ENCODE measurements at places on chromosomes 12 and 14.

GRCh38 chr12:41486718-41487117 is 298.6 kb downstream of the PDZRN4 start:
- ATAC-seq = no peak

DNA sequence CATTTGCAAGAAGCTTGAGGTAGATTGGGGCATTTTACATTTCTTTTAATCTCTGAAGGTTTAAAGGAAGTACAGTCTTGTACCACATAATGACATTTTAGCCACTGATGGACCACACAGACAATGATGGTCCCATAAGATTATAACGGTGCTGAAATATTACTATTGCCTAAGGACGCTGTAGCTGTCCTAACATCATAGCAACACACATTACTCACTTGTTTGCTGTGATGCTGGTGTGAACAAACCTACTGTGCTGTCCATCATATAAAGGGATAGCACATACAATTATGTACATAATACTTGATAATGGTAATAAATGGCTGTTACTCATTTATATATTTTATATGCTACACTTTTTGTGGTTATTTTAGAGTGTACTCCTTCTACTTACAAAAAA is 127.1 kb upstream of the CPNE8 start:
- no peak for ATAC-seq

GRCh38 chr12:132218527-132218875 is 74.2 kb downstream of the NOC4L start:
- ATAC-seq = no peak

- no peak for ATAC-seq
Measured at GRCh38 chr12:27462851-27463250, 16.3 kb downstream of the SMCO2 start.

DNA sequence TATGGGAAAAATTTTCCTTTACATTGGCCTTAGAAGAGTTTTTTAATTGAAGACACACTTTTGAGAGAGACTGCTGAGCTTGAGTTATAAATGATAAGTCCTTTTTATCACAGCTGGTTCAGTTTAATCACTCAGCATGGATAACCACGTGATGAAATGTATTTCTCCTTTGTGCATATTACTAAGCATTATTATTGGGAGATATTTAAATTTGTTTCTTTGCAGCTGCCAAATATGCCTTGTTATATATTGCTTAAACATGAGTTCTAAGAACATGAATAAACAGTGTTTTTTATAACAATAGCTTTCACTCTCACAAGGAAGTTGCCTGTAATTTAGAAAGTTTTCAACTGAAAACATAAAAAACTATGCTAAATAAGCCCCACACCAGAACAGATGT is 293.5 kb upstream of the LRFN5 start:
- ATAC-seq = no peak

- peak; percentile 48 for ATAC-seq
Measured at GRCh38 chr12:65155784-65156183, 13.6 kb upstream of the LEMD3 start.

GRCh38 chr14:55556929-55557623 is 22.9 kb upstream of the KTN1 start:
- ATAC-seq = no peak

- no peak for ATAC-seq
Measured at GRCh38 chr14:85088192-85088591, 441.8 kb upstream of the FLRT2 start.

All from activated T-helper 17 cell treated with anti-CD3 and anti-CD28 coated beads, Interleukin-2, amount 50 U/mL, for 72 hours (primary cell).